ENCODE measurements at places on chromosomes 3 and 15. TPM values are rescaled to one million over a fixed set of nuclear protein-coding genes. Genes with fewer than 3 reads are reported as not detected.

The TMCO5A gene
- not detected for total RNA-seq

The CD96 gene
- total RNA-seq = 9.5 TPM

The IQCF5 gene
- not detected for total RNA-seq

DNA sequence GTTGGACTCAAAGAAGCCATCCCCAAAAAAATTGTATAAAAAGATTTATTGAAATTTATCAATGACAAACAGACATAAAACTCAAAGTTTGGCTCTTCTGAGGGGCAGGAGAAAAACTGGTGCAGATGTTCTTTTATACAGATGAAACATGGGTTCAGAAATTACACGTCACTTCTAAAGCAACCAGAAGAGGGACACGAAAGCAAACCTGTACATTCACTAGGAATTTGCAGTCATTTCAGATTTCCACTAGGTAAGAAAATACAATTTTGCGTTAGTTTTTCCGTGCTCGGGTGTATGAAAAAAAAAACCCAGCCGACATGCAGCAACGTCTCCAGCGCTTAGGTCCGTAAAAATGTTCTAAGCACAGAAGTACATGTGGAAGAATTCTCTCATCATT is 41.8 kb downstream of the ANP32A start:
- DNase-seq = no peak

- no peak for DNase-seq
Measured at GRCh38 chr3:170864525-170865208, 5.3 kb downstream of the RPL22L1 start.

GRCh38 chr15:76460871-76461270 is 124.3 kb downstream of the ISL2 start:
- no peak for DNase-seq
